ENCODE measurements at places on chromosomes 6 and 20.
A peak's percentile ranks its signal among the peaks of the same experiment; 100 is the strongest.

DNA sequence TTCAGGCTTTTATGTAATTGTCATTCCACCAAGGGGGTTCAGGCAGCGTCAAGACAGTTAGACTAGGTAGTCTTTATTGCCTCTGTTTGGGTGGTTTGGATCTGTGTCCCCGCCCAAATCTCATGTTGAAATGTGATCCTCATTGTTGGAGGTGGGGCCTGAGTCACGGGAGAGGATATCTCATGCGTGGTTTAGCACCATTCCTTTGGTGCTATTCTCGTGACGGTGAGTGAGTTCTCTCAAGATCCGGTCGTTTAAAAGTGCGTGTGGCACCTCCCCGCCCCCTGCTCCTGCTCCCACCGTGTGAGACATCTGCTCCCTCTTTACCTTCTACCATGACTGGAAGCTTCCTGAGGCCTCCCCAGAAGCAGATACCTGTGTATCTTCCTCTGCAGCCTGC is 51.3 kb upstream of the FOXC1 start:
- no peak for DNase-seq

DNA sequence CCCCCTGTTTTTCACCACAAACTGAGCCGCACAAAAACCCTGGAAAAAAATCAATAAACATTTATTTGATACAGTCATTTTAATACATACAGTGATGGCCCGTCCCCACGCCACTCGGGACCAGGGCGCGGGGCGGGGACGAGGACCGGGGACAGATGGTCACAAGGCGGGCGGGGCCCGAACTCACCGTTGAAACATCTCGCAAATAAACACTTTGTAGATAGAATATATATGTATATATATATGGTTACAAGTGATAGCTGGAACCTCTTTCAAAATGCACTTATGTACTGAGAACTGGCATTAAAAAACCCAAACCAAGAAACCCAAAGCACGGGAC is 418 bp upstream of the UCKL1 start:
- DNase-seq: no peak

DNA sequence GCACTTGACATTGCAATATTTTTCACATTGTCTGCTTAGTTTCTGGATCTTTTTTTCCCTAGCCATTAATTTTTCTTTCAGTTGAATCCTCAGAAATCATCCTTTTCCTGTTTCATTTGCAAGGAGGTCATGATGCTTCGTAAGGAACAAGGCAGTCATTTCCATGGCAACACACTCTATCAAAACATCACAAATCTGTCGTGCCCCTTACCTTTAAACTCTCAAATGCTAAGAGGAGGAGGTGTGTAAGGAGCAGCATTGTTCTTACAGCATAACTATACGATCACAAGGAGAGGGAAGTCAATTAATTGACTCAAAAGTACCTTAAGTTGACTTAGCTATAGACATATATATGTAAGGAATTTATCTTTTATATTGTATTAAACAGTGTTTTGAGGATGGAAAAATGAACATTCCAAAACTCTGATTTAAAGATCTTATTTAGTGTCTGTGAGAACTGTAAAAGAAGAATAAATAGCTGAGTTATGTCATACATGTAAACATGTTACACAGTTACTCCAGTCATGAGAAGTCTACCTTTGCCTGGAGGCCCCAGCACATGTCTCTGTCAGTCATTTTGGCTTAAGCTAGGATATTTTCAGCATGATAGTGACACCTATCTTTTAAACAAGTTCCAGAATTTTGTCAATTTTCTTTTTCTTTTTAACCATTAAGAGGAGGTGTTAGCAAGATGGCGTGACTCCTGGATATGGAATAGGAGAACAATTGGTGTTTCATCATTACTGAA is 41.6 kb downstream of the CDKAL1 start:
- no peak for DNase-seq

DNA sequence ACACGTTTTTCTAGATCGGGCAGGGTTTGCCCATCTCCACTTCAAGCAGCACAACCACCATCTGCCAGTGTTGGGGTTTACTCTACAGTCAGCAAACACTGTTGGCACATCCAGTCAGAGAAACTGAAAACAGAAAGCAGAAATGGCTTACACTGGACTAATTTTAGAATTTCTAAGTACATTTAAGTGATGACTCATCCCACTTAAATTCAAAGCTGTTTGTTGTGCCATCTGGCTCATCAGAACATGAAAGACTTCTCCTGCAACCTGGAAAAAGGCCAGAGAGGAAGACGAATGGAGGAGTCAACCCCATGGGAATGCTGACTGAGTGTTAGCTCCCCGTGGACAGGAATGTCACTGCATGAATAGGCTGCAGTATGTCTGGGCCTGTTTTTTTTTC is 21.8 kb downstream of the FAM209B start:
- DNase-seq: no peak

GRCh38 chr6:169452117-169452868 is 198.6 kb upstream of the THBS2 start:
- no peak for DNase-seq

DNA sequence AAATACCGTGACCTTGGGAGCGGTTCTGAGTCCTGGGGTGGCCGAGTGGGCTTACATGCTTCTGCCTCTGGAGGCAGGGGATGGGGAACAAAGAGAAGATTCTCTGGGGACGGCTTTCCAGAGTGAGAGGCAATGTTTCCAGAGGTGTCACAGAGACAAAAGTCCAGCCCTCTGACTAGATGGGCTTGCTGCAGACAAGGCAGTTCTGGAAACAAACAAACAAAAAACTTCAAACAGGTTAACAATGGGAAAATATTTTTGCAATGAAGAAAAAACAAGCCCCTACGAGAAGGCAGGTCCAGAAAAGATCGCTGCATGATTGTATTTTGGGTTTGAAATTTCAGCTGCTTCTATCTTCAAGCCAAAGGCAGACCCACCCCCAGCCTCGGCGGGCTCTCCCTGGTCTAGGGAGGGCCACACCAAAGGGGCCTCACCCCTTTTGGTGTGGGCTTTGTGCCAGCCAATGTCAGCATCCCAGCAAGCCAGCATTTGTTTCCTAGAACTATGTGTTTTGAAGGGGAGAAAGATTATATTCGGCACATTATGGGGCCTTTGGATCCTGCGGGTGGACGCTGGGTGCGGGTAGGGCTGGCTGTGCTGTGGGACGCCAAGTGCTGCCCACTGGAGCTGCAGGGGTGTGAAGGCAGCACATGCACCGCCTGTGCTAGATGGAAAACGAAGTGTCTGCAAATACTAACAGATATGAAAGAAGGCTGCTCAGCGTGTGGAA is 42.9 kb downstream of the RIOK1 start:
- DNase-seq: no peak

GRCh38 chr6:34520645-34521462 is 35.3 kb downstream of the SPDEF start:
- DNase-seq: no peak

DNA sequence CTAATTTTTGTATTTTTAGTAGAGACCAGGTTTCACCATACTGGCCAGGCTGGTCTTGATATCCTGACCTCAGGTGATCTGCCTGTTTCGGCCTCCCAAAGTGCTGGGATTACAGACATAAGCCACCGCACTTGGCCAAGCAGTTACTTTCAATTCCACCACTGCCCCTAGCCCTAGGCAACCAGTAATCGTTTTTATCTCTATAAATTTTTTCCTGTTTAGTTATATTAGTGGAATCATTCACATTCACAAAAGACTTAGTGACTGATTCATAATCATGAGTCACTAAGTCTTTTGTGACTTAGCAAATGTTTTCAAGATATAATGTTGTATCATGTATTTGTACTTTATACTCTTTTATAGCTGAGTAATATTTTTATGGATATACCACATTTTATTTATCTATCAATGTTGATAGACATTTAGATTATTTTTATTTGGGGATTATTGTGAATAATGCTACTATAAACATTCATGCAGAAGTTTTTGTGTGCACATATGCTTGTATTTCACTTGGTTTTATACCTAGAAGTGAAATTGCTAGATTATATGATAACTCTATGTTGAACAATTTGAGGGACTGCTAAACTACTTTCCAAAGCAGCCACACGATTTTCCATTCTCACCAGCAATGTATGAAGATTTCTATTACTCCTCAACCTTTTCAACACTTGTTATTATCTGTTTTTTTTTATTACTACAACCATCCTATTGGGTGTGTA is 421.4 kb upstream of the ID4 start:
- DNase-seq: no peak

- DNase-seq: no peak
These were observed 353.9 kb downstream of the BCKDHB start for GRCh38 chr6:80460257-80460865.

DNA sequence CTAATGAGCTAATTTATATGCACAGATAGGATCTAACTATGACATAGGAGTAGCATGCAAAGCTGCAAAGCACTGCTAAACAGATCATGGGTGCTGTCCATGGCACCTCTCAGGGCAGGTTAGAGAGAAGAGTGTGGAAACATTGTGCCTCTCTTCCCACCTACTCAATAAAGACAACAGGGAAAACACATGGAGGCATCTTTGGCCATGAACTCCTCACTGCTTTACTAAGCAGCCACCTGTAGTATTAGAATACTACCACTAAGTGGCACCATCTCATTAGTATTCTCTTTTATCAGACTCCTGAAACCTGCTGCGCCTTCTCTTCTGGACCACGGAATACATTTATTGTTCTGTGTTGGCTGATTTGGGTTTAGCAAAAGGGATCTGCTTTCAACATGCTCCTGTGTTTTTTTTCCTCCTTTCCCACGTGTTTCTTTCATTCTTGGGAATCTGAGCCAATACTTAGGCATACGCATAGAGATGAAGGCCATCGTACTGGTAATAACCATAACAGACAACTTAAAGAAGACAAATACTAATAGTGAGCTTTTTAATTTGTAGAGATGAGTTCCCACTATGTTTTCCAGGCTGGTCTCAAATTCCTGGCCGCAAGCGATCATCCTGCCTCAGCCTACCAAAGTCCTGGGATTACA is 9.4 kb upstream of the HDDC2 start:
- DNase-seq: peak; percentile 10

DNA sequence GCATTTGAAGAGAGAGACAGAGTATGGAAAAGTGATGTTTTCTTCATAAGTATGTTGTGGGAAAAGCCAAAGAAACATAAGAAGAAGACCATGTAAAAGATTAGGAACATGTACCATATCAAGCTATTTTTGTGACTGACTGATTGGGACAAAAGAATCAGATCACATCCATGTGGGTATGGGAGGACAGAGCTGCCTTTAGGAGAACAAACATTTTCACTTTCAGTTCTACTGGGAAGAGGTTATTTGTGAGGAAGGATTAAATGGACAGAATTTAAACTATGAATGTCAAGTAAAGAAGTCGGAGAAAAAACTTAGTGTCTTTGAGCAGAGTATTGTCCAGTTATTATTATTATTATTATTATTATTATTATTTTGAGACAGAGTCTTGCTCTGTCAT is 124.4 kb upstream of the HCRTR2 start:
- DNase-seq: no peak

GRCh38 chr6:30720738-30721197 is 616 bp downstream of the TUBB start:
- peak; percentile 78 for DNase-seq

DNA sequence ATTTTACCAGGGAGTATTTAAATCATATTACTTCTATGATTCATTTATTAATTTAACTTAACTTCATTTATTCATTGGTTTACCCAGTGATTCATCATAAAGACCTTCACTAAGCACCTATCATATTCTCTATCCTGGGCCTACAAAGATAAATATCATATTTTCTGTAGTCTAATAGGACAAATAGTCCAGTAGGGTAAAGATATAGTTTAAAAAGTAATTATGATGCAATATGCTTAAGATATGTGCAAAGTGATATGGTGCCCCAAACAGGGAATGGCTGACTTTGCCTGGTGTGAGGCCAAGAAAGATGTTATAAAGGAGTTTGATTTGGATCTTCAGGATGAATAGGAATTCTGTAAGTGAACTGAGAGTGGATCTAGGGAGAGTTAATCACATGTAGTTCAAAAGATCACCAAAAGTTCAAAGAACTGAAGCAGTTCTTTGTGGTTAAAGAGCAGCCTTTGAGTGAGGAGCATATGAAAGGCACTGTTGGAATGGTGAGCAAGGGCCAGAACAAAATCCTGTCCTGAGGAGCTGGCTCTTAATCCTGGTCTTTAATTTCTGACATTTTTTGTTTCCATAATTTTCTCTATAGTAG is 45.5 kb downstream of the MLIP start:
- DNase-seq: no peak

GRCh38 chr6:10421158-10421920 is 6.5 kb upstream of the TFAP2A start:
- no peak for DNase-seq

DNA sequence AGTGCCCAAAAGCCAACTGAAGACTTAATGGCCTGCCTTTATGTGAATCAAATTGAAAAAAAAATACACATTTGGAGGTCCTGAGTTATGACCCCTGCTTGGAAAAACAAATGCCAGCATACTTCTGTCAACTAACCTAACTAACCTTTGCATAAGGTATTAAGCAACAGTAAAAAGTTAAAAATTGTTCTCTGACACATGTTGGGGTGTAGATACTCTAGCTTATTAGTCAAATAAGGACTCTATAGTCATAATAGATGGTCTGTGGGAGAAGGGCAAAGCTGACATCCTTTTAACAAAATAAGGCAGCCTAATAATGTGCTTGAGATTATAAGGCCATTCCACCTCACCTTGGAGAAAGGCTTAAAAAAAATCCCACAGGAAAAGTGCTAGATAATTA is 140.5 kb downstream of the HIVEP2 start:
- DNase-seq: no peak

GRCh38 chr20:44485830-44486198 is 10.1 kb downstream of the TTPAL start:
- DNase-seq: no peak

GRCh38 chr6:160004018-160004417 is 35.1 kb downstream of the IGF2R start:
- no peak for DNase-seq

DNA sequence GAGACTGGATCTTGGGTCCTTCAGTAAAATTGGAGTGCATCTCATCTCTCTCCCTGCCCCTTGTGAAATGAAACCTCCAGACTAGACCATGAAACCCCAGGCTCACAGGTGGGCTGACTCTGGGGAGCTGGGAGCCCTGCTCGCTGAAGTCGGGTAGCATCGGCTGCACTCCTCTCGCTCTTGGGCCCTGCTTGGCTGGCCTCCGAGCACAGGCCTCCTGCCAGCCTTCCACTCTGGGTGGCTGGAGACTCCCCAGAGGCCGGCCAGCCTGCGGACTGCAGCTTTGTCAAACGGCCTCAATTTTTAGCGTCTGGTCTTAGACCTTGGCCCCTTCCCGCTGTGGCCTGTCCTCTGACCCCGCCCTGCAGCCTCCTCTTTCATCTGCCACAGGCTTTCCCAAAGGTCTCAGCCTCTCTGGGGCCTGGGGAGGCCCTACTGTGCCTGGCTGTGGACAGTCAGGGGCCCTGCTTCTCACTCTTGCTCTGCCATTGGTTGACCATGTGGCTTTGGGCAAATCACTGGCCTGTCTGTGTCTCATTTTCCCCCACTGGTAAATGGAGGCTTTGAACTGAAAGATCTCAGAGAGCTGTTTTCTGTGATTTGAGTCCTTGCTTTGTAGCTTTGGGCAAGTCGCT is 45.1 kb downstream of the SRC start:
- no peak for DNase-seq

GRCh38 chr6:167736486-167737204 is 90.1 kb upstream of the AFDN start:
- no peak for DNase-seq

All from DND-41 (cell line).